NCI-H82 (cell line): ENCODE measurements at places on chromosomes 3 and 15.

DNA sequence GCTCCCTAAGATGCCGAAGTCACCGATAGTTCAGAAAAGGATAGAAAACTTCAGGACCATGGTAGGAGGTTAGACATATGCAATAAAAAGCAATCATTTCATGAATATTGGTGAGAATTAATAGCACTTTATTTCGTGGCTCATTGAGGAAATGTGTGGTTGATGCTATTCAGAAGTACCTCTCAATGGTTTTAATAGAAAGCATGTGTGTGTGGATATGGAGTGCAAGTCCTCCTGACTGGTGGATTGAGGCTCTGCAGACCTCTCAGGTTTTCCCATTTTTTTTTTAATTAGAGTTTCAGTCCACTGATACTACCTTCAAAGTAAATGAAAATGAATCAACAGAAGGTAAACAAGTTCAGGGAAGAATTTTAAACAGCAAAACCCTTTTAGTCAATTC, 384.3 kb upstream of the RARB start:
- no peak for DNase-seq

DNA sequence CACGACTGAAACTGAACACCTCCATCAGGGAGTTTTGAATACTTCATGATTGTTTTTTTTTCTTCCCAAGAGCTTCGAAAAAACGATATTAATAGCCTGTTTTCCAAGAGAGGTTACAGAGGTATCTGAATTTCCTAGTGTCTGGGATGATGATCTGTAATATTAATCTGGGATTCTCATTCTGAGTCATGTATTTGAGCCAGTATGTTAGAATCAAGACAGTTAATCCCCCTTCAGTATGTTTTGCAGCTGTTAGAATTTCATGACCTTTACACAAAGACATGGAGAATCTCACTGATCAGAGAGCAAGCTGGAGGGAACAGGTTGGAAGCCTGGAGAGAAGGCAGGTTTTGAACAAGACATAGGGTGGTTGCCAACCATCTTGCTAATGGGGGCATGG, 234.5 kb upstream of the GAP43 start:
- peak; percentile 78 for DNase-seq

GRCh38 chr3:32340039-32340438, 51.6 kb upstream of the CMTM7 start:
- peak; percentile 77 for DNase-seq

GRCh38 chr3:115687721-115688120, 64.4 kb downstream of the GAP43 start:
- DNase-seq, result no peak

DNA sequence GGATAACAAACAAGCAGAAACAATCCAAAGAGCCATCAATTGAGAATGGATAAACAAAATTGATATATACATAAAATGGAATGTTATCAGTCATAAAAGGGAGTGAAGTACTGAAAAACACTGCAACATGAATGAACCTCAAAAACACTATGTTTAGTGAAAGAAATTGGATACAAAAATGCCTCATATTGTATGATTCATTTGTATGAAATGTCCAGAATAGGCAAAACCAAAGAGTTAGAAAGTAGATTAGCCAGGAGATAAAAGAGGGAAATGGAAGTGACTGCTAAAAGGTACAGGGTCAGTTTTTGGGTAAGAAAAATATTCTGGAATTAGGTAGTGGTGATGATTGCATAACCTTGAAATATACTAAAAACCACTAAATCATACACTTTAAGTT, 9.8 kb upstream of the SLC25A36 start:
- DNase-seq, result no peak
